ENCODE measurements at places on chromosomes 6 and 20.
A peak's percentile ranks its signal among the peaks of the same experiment; 100 is the strongest.

GRCh38 chr6:41966961-41967311 lies 25.3 kb upstream of the CCND3 start:
- no peak for DNase-seq

DNA sequence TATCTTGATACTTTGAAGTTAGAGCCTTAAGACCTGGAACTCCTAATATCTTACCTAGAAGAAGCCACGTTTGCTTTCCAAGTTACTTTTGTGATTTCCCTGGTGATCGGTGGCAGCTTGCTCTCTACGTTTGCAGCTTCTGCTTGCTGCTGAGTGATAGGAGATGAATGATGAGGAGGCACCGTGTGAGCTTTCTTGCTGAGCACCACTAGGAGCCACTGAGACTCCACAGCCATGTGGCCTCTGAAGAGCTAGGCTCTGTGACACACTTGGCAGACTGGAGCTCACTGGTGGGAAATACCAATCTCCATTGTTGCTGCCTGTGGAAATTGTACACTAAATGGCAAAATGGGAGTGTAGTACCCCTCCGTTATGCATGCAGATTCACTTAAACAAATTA lies 161.8 kb downstream of the IBTK start:
- no peak for DNase-seq

DNA sequence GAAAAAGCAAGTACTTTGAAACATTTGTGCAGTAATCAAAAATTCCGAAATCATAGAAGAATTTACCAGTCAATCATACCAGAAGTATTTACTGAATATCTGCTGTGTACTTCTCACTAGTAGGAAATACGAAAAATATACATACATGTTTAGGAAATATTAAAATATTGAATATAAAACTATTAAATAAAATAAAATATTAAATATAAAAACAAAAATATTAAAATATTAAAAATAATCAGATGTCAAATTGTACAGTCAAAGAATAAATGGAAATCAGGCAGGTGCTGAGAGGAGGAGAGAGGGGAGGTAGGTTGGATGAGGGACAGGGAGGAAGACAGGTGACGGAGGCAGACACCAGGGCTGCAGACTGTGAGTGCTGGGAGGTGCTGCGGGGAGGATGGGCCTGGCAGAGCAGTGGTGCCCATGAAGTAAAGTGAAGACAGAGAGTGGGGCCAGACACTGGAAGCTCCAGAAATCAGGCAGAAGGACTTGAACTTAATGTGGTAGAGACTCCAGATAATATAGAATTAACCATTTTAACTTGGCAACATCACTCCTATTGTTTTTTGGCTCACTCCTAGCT lies 55.9 kb downstream of the PRKN start:
- no peak for DNase-seq

DNA sequence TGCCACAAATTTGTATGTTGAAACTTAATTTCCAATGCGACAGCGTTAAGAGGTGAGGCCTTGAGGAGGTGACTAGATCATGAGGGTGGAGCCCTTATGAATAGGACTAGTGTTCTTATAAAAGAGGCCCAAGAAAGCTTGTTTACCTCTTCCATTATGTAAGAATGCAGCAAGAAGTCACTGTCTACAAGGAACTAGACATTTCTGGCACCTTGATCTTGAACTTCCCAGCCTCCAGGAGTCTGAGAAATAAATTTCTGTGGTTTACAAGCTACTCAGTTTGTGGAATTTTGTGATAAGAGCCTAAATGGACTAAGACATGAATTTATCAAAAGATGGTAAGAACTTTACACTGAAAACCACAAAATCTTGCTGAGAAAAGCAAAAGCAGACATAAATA lies 173.6 kb upstream of the SGK1 start:
- DNase-seq = no peak

GRCh38 chr6:113127786-113128419 lies 729.2 kb upstream of the MARCKS start:
- DNase-seq = no peak

DNA sequence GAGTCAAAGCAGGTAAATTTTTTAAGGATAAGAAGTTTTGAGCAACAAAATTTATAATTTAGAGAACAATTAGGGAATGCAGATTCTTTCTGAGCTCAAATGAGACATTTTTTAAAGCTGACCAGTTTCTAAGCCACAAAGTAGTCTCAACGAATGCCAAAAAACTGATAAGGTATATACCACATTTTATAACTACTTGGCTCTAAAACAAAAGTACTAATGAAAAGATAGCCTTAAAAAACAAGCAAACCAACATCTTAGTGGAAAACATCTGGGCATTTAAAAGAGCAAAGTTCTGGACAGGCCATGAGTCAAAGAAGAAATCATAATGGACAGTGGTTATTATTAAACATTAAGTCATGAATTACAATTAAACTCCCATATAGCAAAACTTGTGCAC lies 23.2 kb upstream of the RNF146 start:
- DNase-seq = no peak

DNA sequence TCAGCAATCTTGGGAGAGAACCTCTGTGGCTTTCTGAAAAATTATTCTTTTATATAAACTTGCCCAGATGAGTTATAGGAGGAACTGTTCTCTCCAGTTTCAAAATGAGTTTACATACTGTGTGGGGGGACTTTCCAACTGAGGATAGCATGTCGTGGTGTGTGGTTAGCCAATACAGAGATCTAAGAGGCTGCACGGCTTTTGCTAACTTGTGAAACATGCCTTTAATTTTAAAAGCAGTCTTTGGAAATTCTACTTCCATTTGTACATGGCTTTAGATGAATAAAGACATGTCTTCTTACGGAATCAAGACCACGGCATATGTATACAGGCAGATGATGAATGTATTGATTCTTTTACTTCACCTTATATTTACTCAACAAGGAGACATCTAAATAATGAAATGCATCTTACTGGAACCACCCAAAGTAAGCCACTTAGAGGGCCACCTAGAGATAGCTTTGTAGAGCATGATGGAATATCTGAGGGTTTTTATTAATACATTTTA lies 39.8 kb downstream of the HIVEP1 start:
- DNase-seq = no peak

DNA sequence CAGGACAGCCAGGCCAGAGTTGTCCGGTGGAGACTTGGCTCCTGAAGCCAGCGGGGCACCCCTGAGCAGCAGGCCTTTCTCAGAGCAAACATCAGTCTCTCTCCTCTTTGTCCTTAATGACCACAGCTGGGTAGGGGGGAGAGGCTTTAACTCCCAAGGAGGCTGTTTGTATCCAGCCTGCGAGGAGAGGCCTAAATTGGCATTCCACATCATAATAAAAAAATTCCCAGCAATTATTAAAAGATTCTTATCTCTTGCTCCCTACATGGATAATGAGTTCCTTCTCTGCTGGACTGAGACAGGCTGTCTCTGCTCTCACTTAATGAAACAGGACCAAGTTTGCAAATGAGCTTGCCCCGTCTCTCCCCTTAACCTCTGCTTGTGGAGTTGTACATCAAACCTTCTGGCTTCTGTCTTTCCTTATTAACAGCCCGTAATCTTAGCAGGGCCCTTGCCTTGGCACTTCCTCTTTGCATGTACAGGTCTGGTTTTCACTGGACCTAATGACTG lies 838.2 kb downstream of the MAFB start:
- no peak for DNase-seq

DNA sequence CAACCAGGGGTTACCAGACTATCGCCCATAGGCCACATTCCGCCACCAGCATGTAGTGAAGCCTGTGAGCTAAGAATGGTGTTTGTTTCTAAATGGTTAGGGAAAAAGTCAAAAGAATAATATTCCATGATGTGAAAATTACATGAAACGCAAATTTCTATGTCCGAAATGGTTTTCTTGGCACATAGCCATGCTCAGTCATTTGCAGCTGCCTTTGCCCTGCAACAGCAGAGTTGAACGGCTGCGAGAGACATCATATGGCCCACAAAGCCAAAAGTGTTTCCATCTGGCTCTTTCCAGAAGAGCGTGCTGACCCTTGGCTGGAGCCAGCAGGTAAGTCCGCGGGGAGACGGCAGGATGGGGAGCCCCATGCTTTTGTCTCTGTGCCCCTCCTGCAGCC lies 60.7 kb downstream of the FAM120B start:
- DNase-seq = no peak

DNA sequence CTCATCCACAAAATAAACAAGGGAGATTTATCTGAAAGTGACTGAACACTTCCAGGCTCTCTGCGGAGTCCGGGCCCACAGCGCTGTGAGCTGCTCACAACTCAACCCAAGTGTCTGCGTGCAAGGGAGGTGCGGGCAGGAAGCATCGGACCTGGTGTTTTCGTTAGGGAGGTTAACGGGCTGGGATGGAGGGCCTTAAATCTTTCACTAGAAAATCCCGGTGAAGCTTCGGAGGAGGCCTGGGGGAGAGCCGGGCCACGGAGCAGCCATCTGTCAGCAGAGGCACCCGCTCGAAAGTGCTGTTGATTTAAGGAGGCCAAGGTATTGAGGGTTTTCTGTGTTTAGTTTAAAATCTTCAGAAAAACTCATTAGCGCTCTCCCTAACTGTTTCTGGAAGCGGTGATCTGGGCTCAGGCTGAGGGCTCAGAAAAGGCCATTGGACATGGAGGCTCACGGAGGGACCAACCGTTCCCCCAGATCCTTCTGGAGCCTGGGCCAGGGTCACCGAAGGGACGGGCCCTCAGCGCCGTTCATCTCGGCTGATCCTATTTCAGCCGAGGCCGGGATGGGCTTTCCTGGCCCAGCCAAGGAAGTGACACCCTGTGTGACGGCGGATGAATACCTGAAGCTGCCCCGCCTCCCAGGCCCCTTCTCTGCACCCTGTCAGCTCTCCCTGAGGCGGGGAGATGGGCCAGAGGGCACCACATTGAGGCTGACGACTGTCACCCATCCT lies 20.7 kb downstream of the GATA5 start:
- DNase-seq = no peak

GRCh38 chr6:112100561-112100960 lies 13.2 kb downstream of the FAM229B start:
- no peak for DNase-seq

GRCh38 chr6:154890874-154891273 lies 104.2 kb upstream of the TIAM2 start:
- no peak for DNase-seq

GRCh38 chr20:11989018-11989771 lies 71.5 kb downstream of the BTBD3 start:
- no peak for DNase-seq

GRCh38 chr6:142702501-142703460 lies 242.2 kb downstream of the HIVEP2 start:
- peak; percentile 44 for DNase-seq

DNA sequence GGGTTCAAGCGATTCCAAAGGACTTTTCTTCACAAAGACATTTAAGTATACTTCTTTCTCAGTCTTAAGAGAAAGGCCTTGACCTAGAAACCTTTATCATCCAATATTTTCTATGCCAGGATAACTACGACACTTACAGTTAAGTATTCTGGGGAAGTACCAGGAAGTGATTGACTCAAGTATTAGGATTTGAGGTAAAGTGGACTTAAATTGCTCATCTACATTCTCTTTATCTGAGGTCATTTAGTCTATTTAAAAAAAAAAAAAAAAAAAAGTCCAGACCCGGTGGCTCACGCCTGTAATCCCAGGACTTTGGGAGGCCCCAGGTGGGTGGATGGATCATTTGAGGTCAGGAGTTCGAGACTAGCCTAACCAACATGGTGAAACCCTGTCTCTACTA lies 114.7 kb downstream of the ZFAND3 start:
- DNase-seq = no peak

GRCh38 chr6:116572162-116572561 lies 858 bp downstream of the RWDD1 start:
- DNase-seq = peak; percentile 51

DNA sequence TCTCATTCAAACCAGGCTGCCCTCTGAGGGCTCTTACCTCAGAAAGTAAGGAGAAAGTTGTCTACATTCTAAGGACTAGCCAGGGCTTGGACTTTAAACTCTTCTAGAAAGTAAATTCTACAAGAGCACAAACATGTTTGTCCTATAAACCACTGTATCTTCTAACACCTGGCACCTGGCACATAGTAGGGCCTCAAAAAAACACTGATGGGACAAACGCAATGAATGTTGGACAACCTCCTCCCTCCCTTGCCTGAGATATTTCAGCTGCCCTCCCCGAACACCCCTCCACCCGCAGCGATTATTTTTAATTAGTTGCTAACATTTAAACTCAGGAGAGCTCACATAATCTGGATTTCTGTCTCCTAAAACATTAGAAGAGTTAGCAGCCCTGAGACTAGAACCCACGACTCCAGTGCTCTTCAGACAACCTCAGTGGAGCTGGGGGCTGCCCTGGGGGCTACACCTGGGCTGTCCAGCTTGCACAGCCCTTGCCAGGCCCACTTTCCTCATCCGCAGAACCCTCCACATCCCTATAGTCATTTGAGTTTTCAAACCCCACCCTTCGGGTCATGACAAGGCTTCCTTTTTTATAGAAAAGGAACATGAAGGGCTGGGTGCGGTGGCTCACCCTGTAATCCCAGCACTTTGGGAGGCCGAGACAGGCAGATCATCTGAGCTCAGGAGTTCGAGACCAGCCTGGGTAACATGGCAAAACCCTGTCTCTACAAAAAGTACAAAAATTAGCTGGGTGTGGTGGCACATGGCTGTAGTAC lies 4.9 kb downstream of the HCK start:
- no peak for DNase-seq

- no peak for DNase-seq
Measured at GRCh38 chr6:88008411-88008810, 39.2 kb upstream of the SPACA1 start.

GRCh38 chr6:111183702-111184517 lies 96.6 kb downstream of the SLC16A10 start:
- DNase-seq = no peak
